Gastroesophageal sphincter (tissue), 4 donors: ENCODE measurements at places on chromosomes 7 and 10. TPM values are rescaled to one million over a fixed set of nuclear protein-coding genes. Genes with fewer than 3 reads are reported as not detected.

The CUBN gene
- total RNA-seq = 0.37 TPM

The PIK3AP1 gene
- 3.1 TPM for total RNA-seq

The EFCAB10 gene
- total RNA-seq = 0.40 TPM

DNA sequence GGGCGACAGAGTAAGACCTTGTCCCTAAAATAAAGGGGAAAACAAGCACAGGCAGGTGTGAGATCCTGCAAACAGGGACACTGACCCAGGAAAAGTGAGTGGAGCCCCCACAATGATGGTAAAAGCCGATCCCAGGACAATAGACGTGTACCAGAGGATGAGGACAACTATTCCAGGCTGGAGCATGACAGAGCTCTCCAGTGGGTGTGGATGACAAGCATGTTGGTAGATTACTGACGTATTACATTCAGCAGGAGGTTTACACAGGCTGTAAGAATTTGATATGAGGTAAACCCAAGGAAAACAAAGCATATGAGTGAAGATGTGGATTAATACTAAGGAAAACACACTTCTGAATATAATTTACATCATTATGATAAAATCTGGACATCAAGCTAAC lies 27.8 kb upstream of the SMURF1 start:
- ATAC-seq = no peak

GRCh38 chr10:10094691-10095090 lies 923.0 kb upstream of the CELF2 start:
- peak; percentile 28 for ATAC-seq

GRCh38 chr10:86556933-86557649 lies 35.5 kb upstream of the WAPL start:
- ATAC-seq = no peak

DNA sequence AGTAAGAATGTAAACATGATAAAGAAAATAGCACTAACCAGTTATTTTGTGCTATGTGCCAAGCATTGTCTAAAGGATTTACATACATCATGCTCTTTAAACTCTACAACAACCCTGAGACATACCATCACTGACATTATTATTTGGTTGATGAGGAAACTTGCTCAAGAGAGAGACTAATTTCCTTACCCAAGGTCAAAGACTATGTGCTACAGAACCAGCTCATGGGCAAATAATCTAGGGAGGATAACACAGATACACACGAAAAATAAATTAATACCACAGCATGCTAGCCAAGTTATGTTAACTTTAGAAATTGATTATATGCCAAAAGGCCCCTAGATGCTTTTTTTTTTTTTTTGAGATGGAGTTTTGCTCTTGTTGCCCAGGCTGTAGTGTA lies 2.7 kb downstream of the ANKRD16 start:
- no peak for ATAC-seq

DNA sequence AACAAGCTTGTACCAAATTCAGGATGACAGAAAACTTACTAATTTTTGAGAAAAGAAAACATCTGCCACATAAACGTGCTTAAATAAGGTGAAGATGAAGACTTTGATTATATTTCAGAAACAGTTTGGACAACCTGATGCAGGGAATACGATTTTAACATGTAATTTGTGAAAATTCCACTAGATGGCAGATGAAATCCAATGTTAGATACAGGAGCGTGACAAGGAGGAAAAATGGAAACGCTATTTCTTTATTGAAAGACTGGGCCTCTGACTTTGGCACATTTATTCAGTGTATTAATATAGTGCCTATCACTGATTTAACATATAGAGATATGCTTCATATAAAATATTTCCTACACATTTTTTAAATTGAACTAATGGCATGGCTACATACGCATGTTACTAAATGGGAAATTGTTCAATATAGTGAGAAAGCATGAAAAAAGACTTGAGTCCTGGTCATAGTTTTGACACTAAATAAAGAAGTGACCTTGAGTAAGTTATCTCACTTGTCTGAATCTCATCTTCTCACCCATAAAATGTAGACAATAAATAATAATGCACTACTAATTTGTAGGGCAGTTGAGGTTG lies 60.7 kb downstream of the CD36 start:
- ATAC-seq = no peak

- ATAC-seq = no peak
These were observed 108.9 kb upstream of the FRMD4A start for GRCh38 chr10:14439451-14440259.
